ENCODE measurements at places on chromosomes 7 and 10.

GRCh38 chr7:33262476-33262875 is 133.1 kb downstream of the BBS9 start:
- DNase-seq, result no peak

DNA sequence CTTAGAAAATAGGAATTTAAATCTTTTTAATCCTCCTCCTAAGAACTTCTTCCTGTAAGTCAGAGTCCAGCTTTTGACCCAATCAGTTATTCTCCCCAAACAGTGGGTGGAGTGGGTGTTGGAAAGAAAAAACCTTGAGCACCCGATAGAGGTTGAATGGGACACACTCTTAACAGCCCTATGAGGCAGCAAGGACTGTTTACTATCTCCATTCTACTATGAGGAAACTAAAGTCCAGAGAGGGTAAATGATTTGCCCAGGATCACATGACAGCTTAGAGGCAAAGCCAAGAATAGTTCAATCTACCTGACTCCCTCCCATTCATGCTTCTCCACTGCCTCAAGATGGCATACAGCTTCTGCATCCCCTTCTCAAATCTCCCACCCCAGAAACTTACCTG is 57.6 kb upstream of the SLC35B4 start:
- DNase-seq, result no peak

DNA sequence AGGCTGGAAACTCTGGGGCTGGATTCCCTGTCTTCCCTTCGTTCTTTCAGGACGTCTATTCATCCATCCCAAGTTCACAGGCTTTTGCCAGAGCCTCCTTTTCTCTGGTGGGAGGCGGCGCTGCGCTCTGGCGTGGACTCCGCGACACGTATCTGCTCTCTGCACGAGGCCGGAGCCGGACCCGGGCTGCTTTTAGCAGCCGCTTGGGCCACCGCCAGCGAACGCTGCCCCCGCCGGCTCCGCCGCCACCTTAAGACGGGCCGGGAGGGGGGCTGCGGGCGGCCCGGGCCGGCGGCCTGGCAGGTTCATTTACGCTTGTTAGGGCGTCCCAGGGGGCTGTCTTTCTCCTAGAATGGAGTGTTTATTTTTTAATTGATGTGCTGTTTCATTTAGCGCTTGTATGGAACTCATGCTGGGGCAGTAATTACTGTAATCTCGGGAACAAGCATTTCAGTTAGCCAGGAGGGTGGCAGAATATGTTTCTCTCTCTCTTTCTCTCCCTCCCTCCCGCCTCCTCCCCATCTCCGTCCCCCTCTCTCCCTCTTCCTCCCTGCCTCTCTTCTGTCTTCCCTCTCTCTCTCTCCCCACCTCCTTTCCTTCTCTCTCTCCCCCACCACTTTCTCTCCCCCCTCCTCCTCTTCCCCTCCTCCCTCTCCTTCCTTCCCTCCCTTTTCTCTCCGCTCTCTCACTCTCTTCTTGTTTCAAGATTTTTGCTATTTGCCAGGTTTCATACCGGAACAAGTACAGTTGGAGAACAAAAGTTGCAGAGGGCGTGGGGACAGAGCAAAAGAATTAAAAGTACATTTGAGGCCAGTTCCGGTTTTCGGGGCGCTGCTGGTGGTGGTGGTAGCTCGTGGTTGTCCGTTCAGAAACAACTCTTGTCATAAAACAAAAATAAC is 1.3 kb upstream of the FZD8 start:
- no peak for DNase-seq

DNA sequence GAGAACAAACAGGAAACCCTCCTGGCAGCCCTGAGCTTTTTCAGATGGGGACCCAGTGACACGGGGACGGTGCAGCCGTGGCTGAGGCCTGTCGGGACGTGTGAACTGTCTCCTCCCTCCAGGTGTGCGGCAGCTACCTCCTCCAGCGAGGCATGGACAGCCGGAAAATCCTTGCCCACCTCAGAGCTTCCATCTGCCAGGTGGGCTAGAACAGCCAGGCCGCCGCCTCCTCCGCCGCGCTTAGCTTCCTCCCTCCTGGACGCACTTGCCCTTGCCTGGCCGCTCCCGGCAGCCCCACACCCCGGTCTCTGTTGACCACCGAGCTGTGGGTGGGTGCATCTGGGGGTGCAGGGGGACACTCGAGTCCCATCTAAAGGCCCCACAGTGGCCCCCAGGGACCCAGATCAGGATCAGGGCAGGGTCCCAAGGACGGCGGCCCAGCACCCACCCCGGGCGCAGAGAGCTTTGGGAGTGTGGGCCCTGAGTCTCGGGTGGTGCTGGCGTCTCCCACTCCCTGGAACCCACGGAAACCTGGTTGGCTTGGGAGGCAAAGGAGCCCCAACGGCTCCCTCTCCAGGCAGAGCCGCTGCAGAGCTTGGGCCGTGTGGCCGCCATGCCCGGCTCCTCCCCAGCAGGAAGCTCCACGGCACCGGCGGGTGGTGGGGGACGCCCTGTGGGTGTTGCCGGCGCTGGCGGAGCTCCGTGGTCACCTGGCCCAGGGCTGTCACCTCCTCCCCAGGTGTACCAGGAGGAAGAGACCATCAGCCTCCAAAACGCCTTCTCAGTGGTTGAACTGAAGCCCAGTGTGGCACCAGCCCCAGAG is 32.9 kb upstream of the UTF1 start:
- DNase-seq, result no peak

- DNase-seq, result no peak
Observed at GRCh38 chr7:140390466-140391190, 7.7 kb downstream of the SLC37A3 start.

DNA sequence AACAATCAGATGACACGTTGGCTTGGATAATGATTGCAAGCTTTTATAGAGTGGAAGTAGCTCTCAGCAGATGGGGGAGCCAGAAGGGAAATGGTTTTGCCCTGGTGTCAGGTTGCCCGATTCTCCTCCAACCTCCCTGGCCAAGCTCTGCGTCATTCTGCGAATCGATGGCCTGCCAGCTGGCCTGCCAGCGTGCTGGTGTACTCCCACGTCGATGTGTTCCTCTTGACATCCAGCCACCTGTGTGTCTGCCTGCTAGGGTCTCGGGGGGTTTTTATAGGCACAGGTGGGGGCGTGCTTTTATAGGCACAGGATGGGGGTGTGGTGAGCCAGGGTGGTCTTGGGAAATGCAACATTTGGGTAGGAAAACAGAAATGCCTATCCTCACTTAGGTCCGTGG is 4.6 kb downstream of the NET1 start:
- DNase-seq, result no peak

DNA sequence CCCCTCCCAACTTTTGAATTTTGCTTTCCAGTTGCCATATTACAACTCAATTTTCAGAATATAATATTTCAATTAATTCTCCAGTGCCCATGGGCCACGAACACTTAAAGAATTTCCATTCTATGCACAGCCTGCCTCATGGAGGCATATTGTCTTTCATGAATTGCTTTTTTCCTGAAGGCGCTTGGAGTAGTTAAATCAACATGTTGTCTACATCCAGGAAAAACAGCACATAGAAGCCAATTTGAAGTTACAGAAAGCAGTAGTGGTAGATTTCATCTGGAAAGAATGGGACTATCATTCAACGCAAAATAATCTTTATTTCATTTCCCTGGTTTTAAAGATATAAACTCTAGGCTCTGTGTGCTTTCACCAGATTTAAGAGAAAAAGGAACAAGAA is 106.0 kb downstream of the NRP1 start:
- DNase-seq, result no peak

GRCh38 chr10:112382515-112383235 is 8.8 kb downstream of the ACSL5 start:
- no peak for DNase-seq

DNA sequence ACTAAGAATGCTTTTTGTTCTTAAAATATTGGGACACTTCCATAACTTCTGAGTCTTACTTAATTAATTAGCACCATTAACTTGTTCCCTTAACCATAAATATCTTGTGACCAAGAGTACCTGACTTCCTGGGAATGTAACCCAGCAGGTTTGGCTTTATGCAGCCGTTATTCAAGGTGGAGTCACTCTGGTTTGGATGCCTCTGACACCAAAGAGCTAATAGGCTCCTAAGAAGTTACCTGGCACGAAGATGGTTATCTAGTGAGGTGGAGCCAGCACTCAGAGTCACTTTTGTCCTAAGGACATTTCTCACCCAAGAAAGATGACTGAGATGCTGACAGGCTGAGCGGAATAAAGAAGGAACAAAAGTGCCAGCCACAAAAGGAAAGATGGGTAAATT is 172.3 kb downstream of the C1GALT1 start:
- no peak for DNase-seq

DNA sequence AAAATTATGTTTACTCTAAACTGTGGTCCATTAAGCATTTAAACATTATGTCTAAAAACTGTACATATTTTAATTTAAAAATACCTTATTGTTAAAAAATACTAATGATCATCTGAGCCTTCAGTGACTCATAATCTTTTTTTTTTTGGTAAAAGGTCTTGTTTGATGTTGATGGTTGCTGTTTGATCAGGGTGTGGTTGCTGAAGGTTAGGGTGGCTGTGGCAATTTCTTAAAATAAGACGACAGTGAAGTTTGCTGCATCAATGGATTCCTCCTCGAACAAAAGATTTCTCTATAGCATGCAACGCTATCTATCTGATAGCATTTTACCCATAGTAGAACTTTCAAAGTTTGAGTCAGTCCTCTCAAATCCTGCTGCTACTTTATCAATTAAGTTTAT is 180.0 kb upstream of the AHR start:
- no peak for DNase-seq

DNA sequence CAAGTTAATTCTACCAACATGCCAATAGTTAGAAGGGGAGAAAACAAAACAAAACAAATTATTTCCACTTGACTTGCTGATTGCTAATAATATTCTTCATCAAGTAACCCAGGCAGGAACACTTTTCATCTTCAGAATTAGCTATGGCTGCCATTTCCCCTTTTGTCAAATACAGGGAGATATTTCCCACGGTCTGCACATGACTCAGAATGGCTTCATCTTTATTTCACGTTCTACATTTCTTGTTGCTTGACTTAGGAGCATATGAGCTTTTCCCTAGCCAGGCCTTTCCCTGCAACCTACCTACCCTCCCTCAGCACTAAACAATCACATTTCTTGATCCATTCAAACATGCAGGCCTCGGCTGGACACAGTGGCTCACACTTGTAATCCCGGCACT is 6.5 kb downstream of the CPVL start:
- no peak for DNase-seq

GRCh38 chr10:33155720-33156638 is 178.5 kb downstream of the NRP1 start:
- no peak for DNase-seq

DNA sequence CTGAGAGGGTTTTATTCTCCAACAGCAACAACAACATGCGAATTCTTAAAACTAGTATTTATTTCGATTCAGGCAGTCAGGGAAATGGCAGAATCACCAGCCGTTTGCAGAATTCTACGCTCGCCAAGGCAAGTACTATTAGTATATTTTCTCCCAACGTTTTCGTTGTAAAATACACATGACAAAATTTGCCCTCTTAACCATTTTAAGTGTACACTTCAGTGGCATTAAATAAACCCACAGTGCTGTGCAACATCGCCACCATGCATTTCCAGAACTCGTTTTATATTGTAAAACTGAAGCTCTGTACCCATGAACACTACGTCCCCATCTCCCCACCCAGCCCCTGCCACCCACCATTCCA is 10.8 kb downstream of the EN2 start:
- no peak for DNase-seq

DNA sequence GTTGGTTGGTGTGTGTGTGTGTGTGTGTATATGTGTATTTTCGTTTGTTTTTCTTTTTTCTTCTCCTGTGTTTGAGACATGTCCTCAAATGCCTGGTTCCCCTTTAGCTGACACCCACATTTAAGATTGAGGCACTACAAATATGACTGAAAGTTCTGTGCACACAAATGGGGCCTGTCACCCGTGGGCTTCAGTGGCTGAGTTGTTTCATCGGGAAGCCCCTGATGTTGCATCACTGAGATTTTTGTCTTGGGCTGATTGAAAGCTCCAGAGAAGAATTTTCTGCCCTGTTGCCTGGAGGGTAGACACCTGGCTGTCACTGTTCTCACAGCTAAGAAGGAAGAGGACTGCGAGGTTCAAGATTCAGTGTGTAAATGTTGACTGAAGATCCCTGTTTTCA is 283.8 kb upstream of the C7orf33 start:
- DNase-seq, result no peak

- no peak for DNase-seq
Observed at GRCh38 chr7:32871624-32872371, 19.8 kb downstream of the KBTBD2 start.

- no peak for DNase-seq
Observed at GRCh38 chr7:120564145-120564544, 291.2 kb downstream of the KCND2 start.

DNA sequence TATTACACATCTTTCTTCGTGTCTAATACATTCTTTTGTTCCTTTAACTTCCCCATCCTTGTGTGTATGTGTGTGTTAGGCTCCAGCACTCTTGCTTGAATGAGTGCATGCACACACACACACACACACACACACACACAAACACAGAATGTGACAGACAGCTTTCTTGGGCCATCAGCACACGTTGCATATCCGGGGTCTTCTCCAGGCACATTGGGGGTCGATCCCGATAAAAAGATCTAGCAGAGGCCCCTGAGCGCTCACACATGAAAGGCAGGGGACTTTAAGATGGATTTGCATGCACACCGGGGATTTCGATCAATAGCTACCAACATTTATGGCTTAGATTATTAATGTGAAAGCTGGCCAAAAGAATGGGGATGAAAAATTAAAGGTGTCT is 4.5 kb downstream of the SKIDA1 start:
- DNase-seq, result no peak

GRCh38 chr7:150323682-150324372 is 482 bp upstream of the ACTR3C start:
- no peak for DNase-seq

- no peak for DNase-seq
Observed at GRCh38 chr7:108802650-108803049, 233.0 kb downstream of the DNAJB9 start.

DNA sequence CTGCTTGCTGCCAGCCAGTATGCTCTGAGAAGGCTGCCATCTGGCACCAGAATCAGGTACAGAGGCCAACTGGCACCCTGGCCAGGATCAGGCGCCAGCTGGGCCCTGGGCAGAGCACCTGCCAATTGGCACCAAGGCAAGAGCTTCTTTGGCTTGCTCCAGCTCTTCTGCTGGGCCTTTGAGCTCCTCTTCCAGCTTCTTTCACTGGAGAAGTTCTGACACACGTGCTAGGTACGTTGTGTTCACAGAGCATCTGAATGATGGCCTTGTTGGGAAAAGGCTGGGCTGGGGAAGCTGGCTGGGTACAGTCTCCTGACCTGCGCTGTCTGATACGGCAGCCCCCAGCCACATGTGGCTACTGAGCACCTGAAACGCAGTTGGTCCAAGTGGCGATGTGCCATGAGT is 31.7 kb upstream of the OPALIN start:
- DNase-seq, result no peak

- DNase-seq, result no peak
Observed at GRCh38 chr10:128339753-128340152, 213.5 kb upstream of the MKI67 start.
